ENCODE measurements at places on chromosomes 3 and 15.

- no peak for DNase-seq
These were observed 24.2 kb downstream of the LOXL1 start for GRCh38 chr15:73950479-73950830.

- DNase-seq = no peak
These were observed 132.6 kb upstream of the TNIK start for GRCh38 chr3:171592786-171593185.

GRCh38 chr3:37283011-37283410, 108.6 kb upstream of the LRRFIP2 start:
- DNase-seq = no peak

DNA sequence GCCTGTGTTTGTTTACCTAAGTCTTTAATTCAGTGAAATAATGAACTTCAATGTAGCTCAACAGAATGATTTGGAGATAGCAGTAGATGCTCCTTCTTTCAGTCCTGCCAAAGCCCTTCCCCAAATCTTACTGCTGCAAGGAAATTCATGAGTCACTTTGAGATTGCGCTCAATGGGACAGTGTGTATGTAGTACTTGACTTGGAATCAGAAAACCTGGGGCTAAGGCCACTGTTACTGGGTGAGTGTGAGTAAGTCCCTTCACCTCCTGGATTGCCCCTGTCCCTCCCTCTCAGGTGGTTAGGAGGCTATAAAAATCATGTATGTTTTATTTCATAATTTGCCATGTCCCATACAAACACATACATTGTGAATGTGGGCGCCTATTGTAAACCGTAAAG, 29.9 kb downstream of the ATP13A5 start:
- no peak for DNase-seq

DNA sequence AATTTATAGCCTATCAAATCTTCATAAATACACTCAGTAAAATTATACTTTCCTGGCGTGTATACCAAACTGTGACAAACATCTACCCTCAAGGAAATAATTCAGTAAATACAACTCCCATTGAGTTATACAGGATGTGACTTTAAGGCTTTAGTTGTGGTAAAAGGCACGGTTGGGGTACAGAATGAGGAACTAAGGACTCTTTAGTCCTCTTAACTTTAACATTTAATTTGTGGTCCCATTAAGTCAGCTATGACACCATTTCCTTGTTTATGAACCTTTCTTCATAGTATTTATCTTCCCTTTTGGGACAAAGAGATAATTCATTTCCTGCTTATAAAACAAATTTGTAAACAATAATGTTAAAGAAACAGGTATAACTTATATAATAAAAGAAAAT, 30.2 kb downstream of the IFT80 start:
- no peak for DNase-seq

- no peak for DNase-seq
These were observed 56.1 kb upstream of the CPNE4 start for GRCh38 chr3:132090921-132091320.

DNA sequence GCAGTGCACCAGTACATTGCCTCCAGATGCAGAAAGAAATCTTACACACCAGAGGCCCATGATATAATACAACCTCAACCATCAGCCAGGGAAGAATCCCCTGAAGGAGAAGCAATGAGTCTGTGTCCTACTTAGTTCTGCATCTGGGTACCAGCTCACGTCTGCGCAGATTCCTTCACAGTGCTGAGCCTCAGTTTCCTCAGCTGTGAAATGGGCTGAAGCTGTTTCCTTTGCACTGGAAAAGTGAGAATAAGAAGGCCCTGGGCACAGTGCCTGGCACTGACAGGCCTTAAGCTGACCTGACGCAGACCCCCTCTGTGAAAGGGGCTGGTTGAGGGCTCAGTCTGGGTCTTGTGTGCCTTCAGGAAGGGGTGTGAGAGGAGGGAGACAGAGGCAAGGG, 20.7 kb downstream of the ATP2B2 start:
- no peak for DNase-seq

GRCh38 chr3:12941495-12942023, 100.2 kb upstream of the RPL32 start:
- DNase-seq = no peak

DNA sequence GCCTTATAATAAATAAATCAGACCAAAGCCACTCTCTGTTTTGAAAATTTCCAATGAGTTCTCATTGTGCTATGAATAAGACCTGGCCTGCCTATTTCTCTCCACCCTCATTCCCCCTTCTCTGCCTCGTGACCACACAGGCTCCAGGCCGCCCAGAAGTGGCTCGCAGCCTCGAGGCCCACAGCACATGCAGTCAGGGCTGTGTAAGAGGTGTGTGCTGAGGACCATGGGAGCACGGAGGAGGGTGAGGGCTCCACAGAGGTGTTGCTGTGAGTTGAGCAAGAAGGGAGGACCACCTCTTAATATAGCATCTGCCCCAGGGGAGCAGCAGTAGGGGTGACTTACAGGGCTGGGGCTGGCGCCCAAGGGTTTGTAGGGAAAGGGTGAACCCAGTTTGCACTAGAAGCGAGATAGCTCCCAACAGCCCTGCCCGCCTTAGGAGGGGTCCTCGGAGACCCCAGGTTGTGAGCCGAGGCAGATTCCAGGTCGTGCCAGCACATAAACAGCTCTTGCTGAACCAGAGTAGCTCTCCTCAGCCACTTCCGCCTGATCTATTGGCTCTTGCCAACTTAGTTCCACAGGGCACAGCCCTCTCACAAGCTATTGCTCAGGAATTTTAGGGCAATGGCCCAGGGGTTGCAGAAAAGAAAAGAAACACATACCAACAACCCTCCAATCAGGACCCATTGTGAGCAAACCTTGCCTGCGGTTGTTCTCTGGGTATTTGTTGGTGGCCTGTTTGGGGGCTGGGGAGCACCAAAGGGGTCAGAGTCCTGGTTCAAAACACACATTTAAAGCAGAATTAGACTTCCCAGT, 117.7 kb downstream of the MYLK start:
- no peak for DNase-seq

- no peak for DNase-seq
These were observed 23.3 kb upstream of the GABRR3 start for GRCh38 chr3:98058244-98058960.

DNA sequence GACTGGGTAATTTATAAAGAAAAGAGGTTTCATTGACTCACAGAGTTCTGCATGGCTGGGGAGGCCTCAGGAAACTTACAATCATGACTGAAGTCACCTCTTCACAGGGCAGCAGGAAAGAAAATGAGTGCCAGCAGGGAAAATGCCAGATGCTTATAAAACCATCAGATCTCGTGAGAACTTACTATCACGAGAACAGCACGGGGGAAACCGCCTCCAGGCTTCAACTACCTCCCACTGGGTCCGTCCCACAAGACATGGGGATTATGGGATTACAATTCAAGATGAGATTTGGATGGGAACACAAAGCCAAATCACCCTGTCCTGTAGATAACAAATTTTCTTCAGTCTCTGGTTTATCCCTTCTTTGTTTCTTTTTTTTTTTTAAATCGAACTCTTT, 31.0 kb upstream of the AVEN start:
- DNase-seq = no peak

GRCh38 chr3:105957722-105958121, 88.9 kb upstream of the CBLB start:
- DNase-seq = no peak

- no peak for DNase-seq
These were observed 51.9 kb downstream of the SERPINI1 start for GRCh38 chr3:167787440-167787839.

DNA sequence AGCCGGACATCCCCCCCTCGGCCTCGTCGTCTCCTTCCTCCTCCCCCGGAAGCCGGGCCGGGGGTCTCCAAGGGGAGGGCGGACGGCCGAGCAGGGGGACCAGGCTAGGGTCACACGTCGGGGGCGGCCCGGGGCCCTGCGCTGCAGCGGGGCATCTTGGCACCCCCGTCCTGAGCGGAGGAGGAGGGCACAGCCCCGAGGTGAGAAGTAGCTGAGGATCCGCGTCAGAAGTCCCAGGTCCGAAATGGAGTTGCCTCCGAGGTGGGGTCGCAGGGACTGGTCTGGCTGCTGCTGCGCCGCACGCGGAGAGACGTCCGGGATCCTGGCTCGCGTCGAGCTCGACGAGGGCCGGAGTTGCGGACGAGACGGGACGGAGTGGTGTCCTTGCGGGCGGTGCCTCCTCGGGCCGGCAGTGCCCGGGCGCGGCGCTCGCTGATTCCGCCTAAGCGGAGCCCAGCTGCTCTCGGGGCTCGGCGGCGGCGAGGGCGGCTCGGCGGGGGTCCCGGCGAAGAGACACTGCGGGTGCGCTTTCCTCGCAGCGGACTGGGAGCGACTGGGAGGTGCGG, at the start of gene ADCY5:
TSS of gene ADCY5 (minus strand) at position 555 of the 566 bp plus-strand sequence. CDS start at position 10, 545 bp downstream.
- DNase-seq = no peak

DNA sequence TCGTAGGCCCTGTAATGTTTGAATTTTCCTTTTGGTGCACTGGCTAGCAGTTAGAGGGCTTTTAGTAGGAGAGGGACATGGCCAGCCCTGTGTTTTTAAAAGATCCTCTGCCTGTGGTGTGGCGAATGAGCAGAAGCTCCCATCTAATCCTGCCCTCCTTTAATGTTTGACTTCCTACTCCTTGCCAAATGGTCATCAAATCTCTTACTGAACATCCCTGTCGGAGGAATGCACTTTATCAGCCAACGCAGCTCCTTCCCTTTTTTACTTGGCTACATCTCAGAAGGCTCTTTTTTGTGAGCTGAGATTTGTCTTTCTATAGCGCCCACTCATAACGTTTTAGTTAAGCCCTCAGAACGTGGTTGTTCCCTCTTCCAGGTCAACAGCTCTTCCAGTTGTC, 44.8 kb downstream of the MAP2K5 start:
- DNase-seq = no peak

- DNase-seq = no peak
These were observed 67.7 kb upstream of the GSK3B start for GRCh38 chr3:120161902-120162301.

DNA sequence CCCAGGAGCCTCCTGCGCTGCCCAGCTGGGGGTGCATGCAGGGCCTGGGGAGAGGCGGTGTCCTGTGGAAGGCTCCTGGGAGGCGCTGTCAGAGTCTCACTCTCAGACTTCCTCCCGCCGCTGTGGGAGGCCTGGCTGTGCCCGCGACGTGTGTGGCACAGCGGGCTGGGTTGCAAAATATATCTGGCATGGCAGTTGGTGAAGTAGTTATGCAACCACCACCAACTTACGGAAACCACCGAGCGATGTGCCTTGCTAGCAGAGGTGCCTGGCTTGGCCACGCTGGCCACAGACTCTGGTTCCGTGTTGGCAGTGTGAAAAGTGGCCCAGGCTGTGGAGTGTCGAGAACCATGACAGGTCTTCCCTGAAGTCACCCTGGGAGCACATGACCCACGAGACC, 30.6 kb upstream of the GATA2 start:
- DNase-seq = no peak

- DNase-seq = no peak
These were observed 108.3 kb upstream of the GADL1 start for GRCh38 chr3:31002730-31003129.

DNA sequence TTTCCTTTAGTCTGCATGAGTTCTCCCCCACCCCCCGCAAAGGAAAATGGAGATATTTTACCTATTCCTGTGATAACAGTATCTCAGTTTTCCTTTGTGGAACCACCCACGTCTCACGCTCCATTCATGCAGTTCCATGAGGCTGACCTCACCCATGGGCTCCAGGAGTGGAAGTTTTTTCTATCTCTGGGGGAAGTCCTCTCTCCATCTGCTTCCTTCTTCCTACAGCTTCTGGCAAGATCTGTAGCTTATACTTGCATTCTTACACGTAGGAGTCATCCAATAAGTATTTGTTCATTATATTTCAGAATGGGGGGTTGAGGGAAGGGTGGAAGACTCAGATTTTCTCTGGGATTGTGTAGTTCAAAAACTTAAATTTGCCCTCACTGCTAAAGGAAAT, 5.8 kb upstream of the GLCE start:
- no peak for DNase-seq

- no peak for DNase-seq
These were observed 537.5 kb upstream of the CCDC54 start for GRCh38 chr3:106839576-106840280.

DNA sequence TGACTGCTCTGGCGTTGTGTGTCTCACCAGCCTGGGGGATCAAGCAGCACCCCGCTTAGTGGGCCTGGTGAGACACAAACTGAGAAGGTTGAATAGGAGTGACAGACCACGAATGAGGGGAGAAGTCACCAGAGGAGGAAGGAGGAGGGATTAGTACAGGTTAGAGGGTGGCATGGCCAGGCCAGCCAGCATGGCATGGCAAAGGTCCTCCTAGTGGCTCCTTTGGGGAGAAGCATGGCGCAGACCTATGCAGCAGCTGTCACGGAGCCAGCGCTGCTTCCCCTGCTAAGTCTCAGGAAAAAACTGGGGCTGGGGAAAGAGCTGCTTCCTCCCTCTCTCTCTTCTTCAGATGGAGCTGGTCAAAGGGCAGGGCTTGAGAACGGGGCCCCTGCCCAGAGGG, 48.6 kb downstream of the ZDHHC3 start:
- no peak for DNase-seq
